ENCODE measurements at places on chromosomes 5 and 9.

DNA sequence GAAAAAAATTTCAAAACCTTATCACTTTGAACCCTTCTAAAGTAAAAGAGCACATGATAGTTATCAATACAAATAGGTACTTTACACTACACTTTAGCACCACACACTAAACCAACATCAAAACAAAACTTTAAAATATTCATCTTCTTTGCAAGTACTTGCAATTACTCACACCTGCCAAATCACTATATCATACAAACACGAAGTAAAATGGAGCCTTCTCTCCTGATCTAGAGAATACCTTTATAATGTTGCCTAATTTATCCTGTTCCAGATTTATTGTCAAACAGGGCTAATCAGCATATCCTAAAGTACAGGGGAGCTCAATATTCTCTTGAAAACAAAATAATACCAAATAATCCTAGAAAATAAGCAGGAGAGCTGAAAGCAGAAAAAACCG is 3.0 kb downstream of the RNF145 start:
- H3K4me1 ChIP-seq: peaks cover 74% of the 10 kb centered on the region
- peak overlapping the region; percentile 80 for H3K4me3 ChIP-seq
- H3K27ac ChIP-seq: peak overlapping the region; percentile 94
- DNase-seq: no peak
- no peaks in the 10 kb centered on the region for H3K27me3 ChIP-seq

GRCh38 chr5:122458278-122458872 is 146.3 kb downstream of the SNCAIP start:
- no peak for DNase-seq
- no peaks in the 10 kb centered on the region for H3K36me3 ChIP-seq
- H3K27me3 ChIP-seq: no peaks in the 10 kb centered on the region
- no peaks in the 10 kb centered on the region for H3K4me1 ChIP-seq
- H3K27ac ChIP-seq: no peak overlapping the region

- no peak overlapping the region for H3K4me3 ChIP-seq
- no peak for DNase-seq
- no peaks in the 10 kb centered on the region for H3K36me3 ChIP-seq
- no peaks in the 10 kb centered on the region for H3K4me1 ChIP-seq
Observed at GRCh38 chr9:68949271-68950000, 64.5 kb downstream of the PRKACG start.

GRCh38 chr9:89924611-89925010 is 319.8 kb downstream of the GADD45G start:
- DNase-seq: no peak
- H3K4me1 ChIP-seq: peaks cover 1% of the 10 kb centered on the region

GRCh38 chr9:129648764-129649115 is 6.8 kb upstream of the ASB6 start:
- no peak for DNase-seq
- H3K27ac ChIP-seq: no peak overlapping the region
- peaks cover 29% of the 10 kb centered on the region for H3K4me1 ChIP-seq
- no peaks in the 10 kb centered on the region for H3K36me3 ChIP-seq

GRCh38 chr5:55226027-55226933 is 835 bp downstream of the MCIDAS start:
- no peak for DNase-seq
- H3K4me3 ChIP-seq: peak overlapping the region; percentile 45
- peaks cover 100% of the 10 kb centered on the region for H3K27me3 ChIP-seq
- no peaks in the 10 kb centered on the region for H3K36me3 ChIP-seq
- peaks cover 19% of the 10 kb centered on the region for H3K4me1 ChIP-seq

GRCh38 chr5:37859805-37860204 is 20.0 kb upstream of the GDNF start:
- H3K27ac ChIP-seq: no peak overlapping the region
- peaks cover 9% of the 10 kb centered on the region for H3K27me3 ChIP-seq
- no peaks in the 10 kb centered on the region for H3K4me1 ChIP-seq
- DNase-seq: no peak
- H3K4me3 ChIP-seq: no peak overlapping the region
- H3K36me3 ChIP-seq: no peaks in the 10 kb centered on the region

DNA sequence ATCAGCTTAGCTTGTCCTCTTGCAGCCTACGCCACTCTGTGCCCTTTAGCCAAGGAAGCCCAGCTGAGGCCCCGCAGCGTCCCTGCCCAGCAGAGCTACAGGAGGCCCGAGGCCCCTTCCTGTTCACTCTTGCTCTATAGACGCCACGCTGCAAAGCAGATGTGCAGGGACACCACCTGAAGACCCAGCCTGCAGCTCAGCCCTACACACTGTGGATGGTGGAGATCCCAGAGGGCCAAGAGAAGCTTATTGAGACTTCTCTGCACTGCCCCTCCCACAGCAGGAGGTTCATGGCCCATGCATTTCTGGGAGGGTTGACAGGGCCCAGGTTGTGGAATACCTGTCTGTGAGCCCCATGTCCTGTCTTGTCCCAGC is 33.6 kb downstream of the IRF1 start:
- no peak overlapping the region for H3K4me3 ChIP-seq
- no peaks in the 10 kb centered on the region for H3K36me3 ChIP-seq
- peaks cover 56% of the 10 kb centered on the region for H3K4me1 ChIP-seq
- DNase-seq: no peak
- H3K27me3 ChIP-seq: no peaks in the 10 kb centered on the region
- peak overlapping the region; percentile 47 for H3K27ac ChIP-seq

DNA sequence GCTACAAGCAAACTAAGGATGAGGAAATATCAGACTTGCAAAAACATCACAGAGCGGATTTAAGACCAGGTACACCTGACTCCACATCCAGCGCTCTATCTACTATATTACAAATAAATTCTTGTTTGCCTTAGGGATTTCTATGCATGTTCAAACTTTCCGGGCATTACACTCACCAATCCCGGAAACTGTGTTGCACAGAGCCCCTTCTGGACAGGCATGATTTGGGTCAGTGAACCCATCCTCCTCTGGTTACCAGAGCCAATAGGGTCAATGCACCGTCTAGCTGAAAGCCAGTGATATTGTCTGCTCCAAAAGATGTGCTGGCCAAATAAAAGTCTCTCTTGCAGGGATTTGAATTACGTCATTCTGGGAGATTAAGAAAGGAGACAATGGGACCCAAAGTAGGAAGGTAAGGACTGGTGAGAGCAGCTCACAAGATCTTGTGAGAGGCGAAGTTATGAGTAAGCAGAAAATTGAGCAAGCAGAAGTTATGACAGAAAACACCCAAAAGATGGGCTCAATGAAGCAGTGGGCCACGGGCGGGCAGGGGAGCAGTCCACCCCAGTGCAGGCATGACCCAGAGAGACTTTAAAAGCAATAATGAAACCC is 155.8 kb upstream of the RAI14 start:
- no peak for DNase-seq
- no peaks in the 10 kb centered on the region for H3K27me3 ChIP-seq
- peaks cover 56% of the 10 kb centered on the region for H3K4me1 ChIP-seq

- H3K4me1 ChIP-seq: peaks cover 30% of the 10 kb centered on the region
- H3K27me3 ChIP-seq: no peaks in the 10 kb centered on the region
- H3K27ac ChIP-seq: no peak overlapping the region
- no peak for DNase-seq
- H3K4me3 ChIP-seq: no peak overlapping the region
Observed at GRCh38 chr9:89798547-89799120, 193.8 kb downstream of the GADD45G start.

- no peak overlapping the region for H3K4me3 ChIP-seq
- no peaks in the 10 kb centered on the region for H3K36me3 ChIP-seq
- DNase-seq: no peak
- no peak overlapping the region for H3K27ac ChIP-seq
- no peaks in the 10 kb centered on the region for H3K27me3 ChIP-seq
Observed at GRCh38 chr5:122757285-122757684, 17.6 kb upstream of the SNX2 start.

GRCh38 chr9:125687163-125687863 is 19.7 kb downstream of the MAPKAP1 start:
- no peaks in the 10 kb centered on the region for H3K27me3 ChIP-seq
- H3K4me1 ChIP-seq: no peaks in the 10 kb centered on the region
- no peaks in the 10 kb centered on the region for H3K36me3 ChIP-seq
- H3K4me3 ChIP-seq: no peak overlapping the region
- H3K27ac ChIP-seq: no peak overlapping the region
- DNase-seq: no peak
